T-helper 1 cell (primary cell): ENCODE measurements at places on chromosomes 1 and 21.
A peak's percentile ranks its signal among the peaks of the same experiment; 100 is the strongest.

DNA sequence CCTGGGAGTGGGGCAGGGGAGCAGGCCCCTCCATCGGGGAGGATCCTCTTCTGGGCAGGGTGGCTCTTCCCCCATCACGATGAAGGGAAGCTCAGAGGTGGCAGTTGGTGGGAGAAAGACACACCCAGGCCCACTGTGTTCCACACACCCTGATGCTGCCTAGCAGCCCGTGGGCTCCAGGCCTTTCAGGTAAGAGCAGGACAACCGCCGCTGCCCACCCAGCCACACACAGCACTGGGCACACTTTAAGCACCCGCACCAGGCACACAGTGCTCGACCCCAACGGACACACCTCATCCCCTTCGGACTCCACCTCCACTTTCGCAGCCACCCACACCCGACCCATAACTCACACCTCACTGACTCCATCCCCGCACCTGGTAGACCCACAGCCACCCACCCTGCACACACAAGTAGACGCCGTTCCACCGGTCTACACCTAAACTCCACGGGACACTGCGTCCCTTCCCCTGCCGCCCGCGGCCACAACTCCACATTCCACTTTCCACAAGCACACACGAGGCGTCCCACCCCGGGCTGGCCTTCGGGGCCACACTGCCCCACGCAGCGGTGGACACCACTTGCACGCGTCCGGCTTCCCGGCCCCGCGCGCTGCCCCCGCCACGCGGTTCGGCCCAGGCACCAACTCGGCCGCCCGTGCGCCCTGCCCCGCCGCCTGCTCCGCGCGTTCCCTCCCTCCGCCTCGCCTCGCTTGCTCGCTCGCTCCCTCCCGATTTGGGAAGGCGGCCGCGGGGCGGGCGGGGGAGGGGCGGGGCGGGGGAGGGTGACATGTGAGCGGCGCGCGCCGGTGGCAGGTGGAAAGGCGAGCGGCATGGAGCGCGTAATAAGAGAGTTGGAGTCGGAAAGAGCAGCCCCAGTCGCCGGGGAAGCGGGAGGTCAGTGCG lies at the start of gene KCNQ4:
KCNQ4 (plus strand) TSS at position 787 of the 905 bp plus-strand sequence. CDS start 307 bp downstream, outside the sequence.
- no peak for DNase-seq

- DNase-seq = peak; percentile 53
Observed at GRCh38 chr1:15352128-15352957, 57.3 kb upstream of the EFHD2 start.

GRCh38 chr1:160258177-160258798 lies 4.1 kb downstream of the DCAF8 start:
- DNase-seq = no peak

DNA sequence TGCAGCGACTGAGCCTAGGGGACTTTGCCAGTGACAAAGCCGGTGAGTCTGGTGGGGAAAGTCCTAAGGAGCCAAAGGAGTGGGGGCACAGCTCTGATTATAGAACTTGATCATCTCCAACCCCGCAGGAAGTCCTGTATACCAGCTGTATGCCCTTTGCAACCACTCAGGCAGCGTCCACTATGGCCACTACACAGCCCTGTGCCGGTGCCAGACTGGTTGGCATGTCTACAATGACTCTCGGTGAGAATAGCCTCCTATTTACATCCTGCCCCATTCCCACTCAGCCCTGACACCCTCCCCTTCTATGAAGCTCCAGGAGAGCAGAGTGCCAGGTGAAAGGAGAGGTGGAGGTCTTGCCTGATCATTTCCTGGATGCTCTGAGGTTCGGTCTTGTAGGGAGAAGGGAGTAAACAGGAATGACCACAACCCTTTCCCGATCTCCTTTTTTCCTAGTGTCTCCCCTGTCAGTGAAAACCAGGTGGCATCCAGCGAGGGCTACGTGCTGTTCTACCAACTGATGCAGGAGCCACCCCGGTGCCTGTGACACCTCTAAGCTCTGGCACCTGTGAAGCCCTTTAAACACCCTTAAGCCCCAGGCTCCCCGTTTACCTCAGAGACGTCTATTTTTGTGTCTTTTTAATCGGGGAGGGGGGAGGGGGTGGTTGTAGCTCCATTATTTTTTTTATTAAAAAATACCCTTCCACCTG lies 1.2 kb upstream of the PPOX start:
- no peak for DNase-seq

DNA sequence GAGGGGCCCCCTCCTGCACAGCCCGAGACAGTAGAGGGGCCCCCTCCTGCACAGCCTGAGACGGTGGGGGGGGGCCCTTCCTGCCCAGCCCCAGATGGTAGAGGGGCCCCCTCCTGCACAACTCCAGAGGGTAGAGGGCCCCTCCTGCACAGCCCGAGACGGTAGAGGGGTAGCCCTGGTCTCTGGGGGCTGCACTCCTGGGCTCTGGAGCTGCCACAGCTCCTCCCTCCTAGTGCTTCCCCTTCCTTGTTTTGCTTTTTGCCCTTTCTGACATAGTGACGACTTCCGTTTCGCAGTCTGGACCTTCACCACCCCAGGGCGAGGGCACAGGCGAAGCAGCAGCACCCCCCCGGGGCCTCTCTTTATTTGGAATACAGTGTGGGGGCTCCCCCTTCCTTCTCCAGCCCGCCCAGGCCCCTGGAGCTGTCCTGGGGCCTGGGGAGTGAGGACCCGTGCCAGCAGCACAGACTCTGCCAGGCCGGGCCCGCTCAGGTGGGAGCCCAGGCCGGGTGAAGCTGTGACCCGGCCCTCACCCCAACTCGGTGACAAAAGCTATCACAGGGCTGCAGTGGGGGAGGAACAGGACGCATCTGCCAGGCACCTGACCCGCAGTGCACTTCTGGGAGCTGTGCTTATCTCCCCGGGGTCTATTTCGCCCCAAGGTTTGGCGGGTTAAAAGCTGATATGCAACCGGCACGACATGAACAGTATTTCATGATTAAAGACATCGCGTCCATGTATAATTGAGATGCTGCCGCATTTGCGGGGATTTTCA lies 1.1 kb upstream of the PRXL2B start:
- DNase-seq = peak; percentile 64

- no peak for DNase-seq
Observed at GRCh38 chr1:13514821-13515220, 1.0 kb upstream of the LRRC38 start.
